Activated naive CD8-positive, alpha-beta T cell treated with anti-CD3 and anti-CD28 coated beads, Interleukin-2, amount 10 ng/mL, durations not matched to agents 7 days and 5 days (primary cell): ENCODE measurements at places on chromosomes 3 and 15. TPM values are rescaled to one million over a fixed set of nuclear protein-coding genes. Genes with fewer than 3 reads are reported as not detected.

Gene KCNMB3
- total RNA-seq: 2.2 TPM

DNA sequence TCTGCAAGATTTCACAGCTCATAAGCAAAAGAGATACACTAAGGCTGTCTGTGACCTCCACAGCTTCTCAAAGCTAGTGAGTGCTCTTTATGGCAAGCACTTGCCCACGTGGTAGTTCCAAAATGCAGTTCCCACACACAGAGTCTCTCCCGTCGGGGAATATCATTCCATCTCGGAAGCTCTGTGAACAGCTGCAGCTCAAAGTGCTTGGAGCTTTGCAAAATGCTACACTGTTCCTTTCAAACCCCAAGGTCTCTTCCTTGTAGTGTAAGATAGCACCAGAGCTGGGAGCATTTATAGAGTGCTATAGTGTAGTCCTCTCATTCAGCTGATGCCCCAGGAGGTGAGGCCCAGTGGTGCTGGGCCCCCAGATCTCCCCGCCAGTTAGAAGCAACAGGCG lies 36.1 kb downstream of the ST6GAL1 start:
- DNase-seq: no peak
- H3K4me3 ChIP-seq: no peak overlapping the region
- H3K27me3 ChIP-seq: no peaks in the 10 kb centered on the region
- peaks cover 39% of the 10 kb centered on the region for H3K36me3 ChIP-seq
- no peak overlapping the region for H3K27ac ChIP-seq

- peaks cover 19% of the 10 kb centered on the region for H3K4me1 ChIP-seq
- DNase-seq: no peak
- H3K27me3 ChIP-seq: no peaks in the 10 kb centered on the region
- H3K4me3 ChIP-seq: peak overlapping the region; percentile 75
These were observed 143.6 kb downstream of the ANO10 start for GRCh38 chr3:43478118-43478785.

- peaks cover 13% of the 10 kb centered on the region for H3K36me3 ChIP-seq
- H3K27me3 ChIP-seq: no peaks in the 10 kb centered on the region
- peaks cover 10% of the 10 kb centered on the region for H3K4me1 ChIP-seq
- H3K27ac ChIP-seq: no peak overlapping the region
- no peak for DNase-seq
- H3K4me3 ChIP-seq: no peak overlapping the region
These were observed 69.4 kb downstream of the MCF2L2 start for GRCh38 chr3:183359036-183359435.

DNA sequence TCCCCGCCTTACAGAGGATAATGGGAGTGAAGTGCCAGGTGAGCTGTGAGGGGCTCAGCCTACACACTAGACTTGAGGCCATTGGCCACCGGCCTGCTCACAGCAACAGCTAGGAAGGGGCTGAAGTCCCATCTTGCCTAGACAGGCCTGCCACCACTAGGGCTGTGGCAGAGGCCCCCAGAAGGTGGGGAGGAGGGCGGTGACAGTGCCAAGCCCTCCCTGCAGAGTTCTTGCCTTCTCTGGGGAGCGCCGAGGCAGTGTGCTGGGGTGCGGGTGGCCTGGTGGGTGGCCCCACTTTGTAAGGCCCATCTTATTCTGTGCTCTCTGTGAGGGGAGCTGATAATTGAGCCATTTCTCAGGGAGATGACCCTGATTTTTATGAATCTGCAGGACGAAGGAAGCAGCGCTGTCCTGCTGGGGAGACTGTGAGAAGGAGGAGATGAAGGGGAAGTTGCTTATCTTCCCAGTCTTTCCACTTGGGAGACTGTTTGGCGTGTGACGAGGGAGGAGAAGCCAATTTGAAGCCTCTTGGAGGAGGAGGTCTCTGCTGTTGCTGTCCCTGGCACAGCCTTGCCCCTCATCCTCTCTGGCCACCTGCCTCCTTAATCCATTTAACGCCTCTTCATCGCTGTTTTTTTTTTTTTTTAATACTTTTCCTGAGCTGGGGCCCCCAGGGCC lies 104.3 kb downstream of the LINGO1 start:
- no peak overlapping the region for H3K27ac ChIP-seq
- no peaks in the 10 kb centered on the region for H3K4me1 ChIP-seq
- no peaks in the 10 kb centered on the region for H3K36me3 ChIP-seq
- no peak overlapping the region for H3K4me3 ChIP-seq

DNA sequence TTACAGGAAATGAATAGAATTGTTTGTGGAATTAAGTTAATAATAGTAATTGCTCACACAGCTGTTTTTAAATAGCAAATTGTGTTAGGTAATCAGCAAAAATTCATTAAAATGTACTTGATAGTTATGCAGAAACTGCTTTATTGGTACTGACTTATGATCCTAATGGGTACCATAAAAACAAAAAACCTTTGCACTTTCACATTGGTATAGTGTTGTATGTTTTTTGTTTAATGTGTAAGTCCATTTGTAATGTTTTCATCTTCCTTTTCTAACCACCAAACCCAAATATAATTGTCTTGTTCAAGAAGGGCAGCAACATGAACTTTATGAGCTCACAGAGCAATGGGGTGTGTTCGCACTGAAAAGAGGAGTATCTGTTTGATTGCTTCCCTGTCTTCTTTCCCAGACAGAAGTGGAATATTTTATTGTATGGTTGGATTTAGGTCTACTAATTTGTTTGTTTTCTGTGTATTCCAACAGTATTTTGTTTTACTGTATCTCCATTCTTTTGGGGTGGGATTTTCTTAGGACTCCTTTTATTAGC lies 135.8 kb downstream of the TCF12 start:
- no peak for DNase-seq
- H3K4me1 ChIP-seq: peaks cover 4% of the 10 kb centered on the region
- peaks cover 2% of the 10 kb centered on the region for H3K27me3 ChIP-seq

Gene CPB1
- not detected for total RNA-seq

Gene ANKRD34C
- total RNA-seq: not detected

Gene ECT2
- 44.4 TPM for total RNA-seq

DNA sequence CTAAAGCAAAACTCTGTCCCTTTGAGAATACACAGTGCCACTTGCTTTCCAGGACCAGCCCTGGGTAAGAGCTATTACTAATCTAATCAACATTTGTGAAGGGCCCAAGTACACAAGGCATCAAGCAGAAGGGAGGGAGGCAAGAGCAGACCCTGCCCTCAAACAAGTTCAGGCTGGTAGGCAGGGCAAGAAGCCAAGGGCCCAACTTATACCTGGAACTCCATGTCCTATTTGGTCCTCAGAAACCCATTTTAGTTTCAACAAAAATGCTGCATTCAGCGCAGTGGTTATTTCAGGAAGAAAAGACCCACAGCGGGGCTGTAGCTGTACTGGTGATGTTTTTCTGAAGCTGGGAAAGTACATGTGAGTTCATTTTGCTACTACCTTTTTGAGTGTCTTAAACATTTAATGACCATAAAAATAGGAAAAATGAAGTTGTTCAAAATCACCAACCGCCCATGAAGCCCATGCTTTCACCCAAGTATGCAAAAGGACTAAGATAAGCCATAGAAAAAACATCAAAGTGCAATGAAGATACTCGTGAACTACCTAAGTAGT lies 2.8 kb downstream of the RPS17 start:
- peaks cover 40% of the 10 kb centered on the region for H3K36me3 ChIP-seq
- peak overlapping the region; percentile 46 for H3K4me3 ChIP-seq
- DNase-seq: no peak
- H3K27ac ChIP-seq: peak overlapping the region; percentile 34
- no peaks in the 10 kb centered on the region for H3K27me3 ChIP-seq

Gene FILIP1L
- total RNA-seq: 2.4 TPM

- H3K27ac ChIP-seq: no peak overlapping the region
- H3K4me1 ChIP-seq: peaks cover 30% of the 10 kb centered on the region
- no peak for DNase-seq
- H3K27me3 ChIP-seq: no peaks in the 10 kb centered on the region
These were observed 49.8 kb downstream of the LDHAL6B start for GRCh38 chr15:59256482-59256881.

GRCh38 chr3:157101486-157101885 lies 58.5 kb downstream of the CCNL1 start:
- DNase-seq: no peak
- H3K27ac ChIP-seq: no peak overlapping the region
- peaks cover 22% of the 10 kb centered on the region for H3K4me1 ChIP-seq
- no peak overlapping the region for H3K4me3 ChIP-seq

DNA sequence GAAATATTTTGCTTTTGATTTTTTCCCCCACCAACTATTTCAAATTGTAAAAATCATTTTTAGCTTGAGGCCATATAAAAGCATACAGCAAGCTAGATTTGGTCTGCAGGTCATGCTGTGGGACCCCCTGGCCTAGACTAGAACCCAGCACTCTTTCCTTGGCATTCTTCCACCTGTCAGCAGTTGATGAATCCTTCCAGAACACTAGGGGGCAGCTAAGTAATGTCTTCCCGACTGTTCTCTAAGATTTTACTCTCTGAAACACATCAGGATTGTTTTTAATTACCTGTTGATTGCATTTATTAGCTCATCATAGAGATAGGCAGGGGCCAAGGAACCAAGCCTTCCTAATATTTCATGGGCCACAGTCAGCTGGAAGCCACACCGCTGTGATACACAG lies 174.5 kb downstream of the CACNA1D start:
- no peak for DNase-seq
- no peaks in the 10 kb centered on the region for H3K36me3 ChIP-seq
- H3K27me3 ChIP-seq: peaks cover 17% of the 10 kb centered on the region
- H3K4me1 ChIP-seq: no peaks in the 10 kb centered on the region
- no peak overlapping the region for H3K4me3 ChIP-seq

- DNase-seq: no peak
- peaks cover 4% of the 10 kb centered on the region for H3K4me1 ChIP-seq
- H3K27ac ChIP-seq: no peak overlapping the region
These were observed 2.6 kb downstream of the ILDR1 start for GRCh38 chr3:122019493-122019892.

DNA sequence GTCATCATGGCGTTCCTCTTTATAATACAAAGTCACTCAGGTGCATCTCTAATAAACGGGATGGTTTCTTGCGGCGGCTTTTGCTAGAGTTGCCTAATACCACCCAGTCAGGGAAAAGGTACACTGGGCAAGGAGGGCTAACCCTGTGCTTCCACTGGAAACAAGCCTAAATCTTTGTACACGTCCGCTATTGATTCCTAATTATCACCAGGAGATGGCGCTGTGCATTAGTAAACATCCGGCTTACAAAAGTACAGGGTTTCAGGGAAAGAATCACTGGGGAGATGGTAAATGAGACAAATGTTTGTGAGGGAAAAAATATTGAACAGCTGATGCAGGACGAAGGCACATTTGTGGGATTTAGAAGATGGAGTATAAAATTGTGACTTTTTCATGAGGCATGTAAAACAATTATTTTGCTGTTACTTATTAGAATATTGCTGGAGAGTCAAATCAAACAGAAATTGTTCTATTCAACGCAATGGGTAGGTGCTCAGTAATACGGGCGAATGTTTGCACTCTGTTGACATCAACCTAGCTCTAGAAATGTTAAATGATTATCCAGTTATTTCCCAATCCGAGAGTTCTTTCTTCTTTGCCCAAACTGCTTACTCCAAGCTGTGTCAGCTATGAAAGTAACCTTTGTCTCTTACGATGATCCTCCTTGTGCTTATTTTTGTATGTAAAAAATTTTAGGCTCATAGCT lies 50.6 kb downstream of the GMNC start:
- no peaks in the 10 kb centered on the region for H3K27me3 ChIP-seq
- H3K36me3 ChIP-seq: no peaks in the 10 kb centered on the region
- no peak for DNase-seq
- H3K27ac ChIP-seq: no peak overlapping the region
- no peaks in the 10 kb centered on the region for H3K4me1 ChIP-seq
- H3K4me3 ChIP-seq: no peak overlapping the region

Gene MLF1
- total RNA-seq: 1.2 TPM

Gene MESP2
- total RNA-seq: not detected

DNA sequence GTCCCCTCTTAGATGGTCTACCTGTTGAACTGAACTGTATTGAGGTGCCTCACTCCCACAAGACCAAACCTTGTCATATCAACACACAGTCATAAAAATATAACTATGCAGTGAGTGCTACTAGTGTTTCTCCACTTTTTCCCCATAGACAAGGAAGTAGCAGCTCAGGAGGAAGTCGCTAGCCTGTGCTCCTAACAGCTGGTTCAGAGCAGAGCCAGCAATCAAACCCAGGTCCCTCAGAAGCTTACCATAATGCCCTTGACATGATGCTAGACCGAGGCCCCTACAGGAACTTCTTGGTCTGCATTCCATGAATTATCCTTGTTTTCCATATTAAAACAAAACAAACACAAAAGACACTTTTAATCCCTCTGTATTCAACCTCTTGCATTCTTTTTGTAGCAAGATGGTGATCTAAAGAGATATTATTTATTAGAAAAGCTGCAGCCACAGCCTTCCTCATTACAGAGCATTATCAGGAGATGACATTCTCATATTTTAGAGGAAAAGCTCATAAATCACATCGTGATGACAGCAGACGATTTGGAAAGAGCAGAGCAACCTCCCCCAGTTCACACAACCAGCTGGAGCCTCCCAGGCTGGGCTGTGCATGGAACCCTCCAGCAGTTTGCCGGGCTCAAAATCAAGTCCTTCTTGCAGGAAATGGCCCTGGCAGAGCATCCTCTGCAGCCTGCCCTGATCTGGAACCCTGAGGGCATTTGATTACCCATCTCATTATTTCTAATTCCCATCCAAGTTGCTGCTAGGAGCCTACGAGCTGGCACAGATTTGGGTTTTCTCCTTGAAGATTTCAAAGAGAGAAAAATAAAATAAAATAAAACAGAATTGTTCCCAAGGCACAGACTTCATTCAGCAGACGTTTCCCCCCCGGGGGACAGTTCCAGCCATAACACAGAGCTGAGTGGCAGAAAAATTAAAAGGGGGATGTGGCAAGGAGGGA lies 118.8 kb downstream of the SRGAP3 start:
- peaks cover 4% of the 10 kb centered on the region for H3K4me1 ChIP-seq
- no peak overlapping the region for H3K4me3 ChIP-seq
- H3K36me3 ChIP-seq: no peaks in the 10 kb centered on the region
- H3K27me3 ChIP-seq: peaks cover 14% of the 10 kb centered on the region
- DNase-seq: no peak

Gene DLL4
- not detected for total RNA-seq

- H3K27ac ChIP-seq: no peak overlapping the region
- peaks cover 8% of the 10 kb centered on the region for H3K27me3 ChIP-seq
- no peak overlapping the region for H3K4me3 ChIP-seq
- no peaks in the 10 kb centered on the region for H3K36me3 ChIP-seq
- DNase-seq: no peak
- H3K4me1 ChIP-seq: no peaks in the 10 kb centered on the region
These were observed 54.8 kb downstream of the ARHGEF26 start for GRCh38 chr3:154176036-154176435.

Gene ATP8B4
- total RNA-seq: 25.0 TPM

- peaks cover 5% of the 10 kb centered on the region for H3K4me1 ChIP-seq
- H3K36me3 ChIP-seq: no peaks in the 10 kb centered on the region
- peaks cover 4% of the 10 kb centered on the region for H3K27me3 ChIP-seq
- H3K27ac ChIP-seq: no peak overlapping the region
- no peak overlapping the region for H3K4me3 ChIP-seq
These were observed 22.4 kb downstream of the FOXB1 start for GRCh38 chr15:60026555-60026954.

GRCh38 chr3:46209746-46210470 lies 1.8 kb upstream of the CCR1 start:
- H3K36me3 ChIP-seq: peaks cover 32% of the 10 kb centered on the region
- no peaks in the 10 kb centered on the region for H3K27me3 ChIP-seq
- no peak for DNase-seq
- peaks cover 40% of the 10 kb centered on the region for H3K4me1 ChIP-seq
- H3K4me3 ChIP-seq: no peak overlapping the region

Gene ZNF660
- total RNA-seq: 0.65 TPM

Gene RTP1
- total RNA-seq: not detected

GRCh38 chr15:47819158-47819557 lies 101.9 kb downstream of the SEMA6D start:
- no peak overlapping the region for H3K4me3 ChIP-seq
- no peaks in the 10 kb centered on the region for H3K36me3 ChIP-seq
- no peaks in the 10 kb centered on the region for H3K27me3 ChIP-seq
- no peak for DNase-seq
- no peaks in the 10 kb centered on the region for H3K4me1 ChIP-seq
- no peak overlapping the region for H3K27ac ChIP-seq
